ENCODE measurements at places on chromosomes 7 and 10.
A peak's percentile ranks its signal among the peaks of the same experiment; 100 is the strongest.

DNA sequence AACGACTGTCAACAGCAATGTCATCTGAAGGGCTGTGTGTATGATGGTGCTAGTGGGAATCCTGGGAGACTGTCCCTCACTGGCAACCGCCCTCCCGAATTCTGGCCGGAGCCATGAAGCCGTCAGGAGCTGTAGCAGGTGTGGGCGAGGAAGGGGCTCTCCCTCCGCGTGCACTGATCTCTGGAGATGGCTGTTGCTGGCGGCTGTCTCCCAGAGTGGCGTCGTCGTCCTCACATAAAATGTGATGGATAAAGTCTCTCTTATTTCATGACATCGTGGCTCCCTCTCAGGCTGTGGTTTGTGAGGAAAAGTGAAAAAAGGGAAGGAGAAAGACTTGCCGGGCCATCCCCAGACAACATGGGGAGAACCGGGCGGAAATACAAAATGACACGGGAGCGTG, 216.5 kb downstream of the DNAJB6 start:
- DNase-seq = no peak

DNA sequence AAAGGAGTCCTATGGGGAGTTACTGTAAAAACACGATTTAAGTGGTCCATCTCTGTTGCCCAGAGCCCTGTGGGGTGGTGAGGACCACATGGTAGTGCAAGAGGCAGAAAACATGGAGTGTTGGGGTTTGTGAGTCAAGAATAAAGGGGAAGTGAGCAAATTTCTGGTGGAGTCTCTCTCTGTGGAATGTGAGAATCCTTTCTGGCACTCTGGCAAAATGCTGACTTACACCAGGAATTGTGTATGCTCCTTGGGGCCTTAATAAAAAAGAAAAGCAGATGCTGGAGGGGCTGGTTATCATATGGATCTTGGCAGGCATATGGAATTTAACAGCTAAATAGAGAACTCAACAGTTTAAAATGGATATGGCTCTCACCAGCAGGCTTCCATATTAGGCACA, 486.0 kb downstream of the TNS3 start:
- no peak for DNase-seq

DNA sequence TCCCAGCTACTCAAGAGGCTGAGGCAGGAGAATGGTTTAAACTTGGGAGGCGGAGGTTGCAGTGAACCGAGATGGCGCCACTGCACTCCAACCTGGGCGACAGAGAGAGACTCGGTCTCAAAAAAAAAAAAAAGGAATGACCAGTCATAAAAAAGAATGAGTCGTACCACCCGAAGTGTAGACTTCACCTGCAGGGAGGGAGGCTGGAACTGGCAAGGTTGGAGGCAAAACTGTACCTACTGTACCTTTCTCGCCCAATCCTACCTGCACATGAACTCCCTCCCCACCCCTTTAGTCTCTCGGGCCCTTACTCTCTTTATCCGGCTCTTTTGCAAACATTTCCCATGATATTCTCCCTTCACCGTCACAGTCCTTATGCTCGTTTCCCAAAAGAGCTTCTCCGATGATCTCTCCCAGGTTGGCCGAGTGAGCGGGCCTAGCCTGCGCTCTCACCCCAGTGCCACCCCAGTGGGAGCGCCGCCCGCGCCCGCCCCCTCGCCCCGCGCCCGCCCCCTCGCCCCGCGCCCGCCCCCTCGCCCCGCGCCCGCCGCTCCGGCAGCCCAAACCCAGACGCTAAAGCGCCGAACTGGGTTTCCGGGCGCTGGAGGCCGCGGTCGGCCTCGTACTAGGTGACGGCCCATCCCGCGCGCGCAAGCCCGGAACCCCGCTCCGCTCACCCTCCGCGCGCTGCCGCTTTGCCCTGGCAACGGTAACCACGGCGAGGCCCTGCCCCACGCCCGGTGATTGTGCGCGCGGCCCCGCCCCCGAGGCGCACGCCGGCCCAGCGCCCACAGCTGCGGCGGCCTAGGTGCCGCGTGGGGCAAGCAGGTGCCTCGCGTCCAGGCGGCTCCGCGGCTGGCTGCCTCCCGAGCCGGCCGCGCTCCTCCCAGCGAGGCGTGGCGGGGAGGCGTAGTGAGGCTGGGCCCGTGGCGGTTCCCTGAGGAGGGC, at the start of gene SMKR1:
Gene SMKR1, plus strand, starts transcription at position 772 of the 948 bp plus-strand sequence. CDS start 294 bp downstream, outside the sequence.
- DNase-seq = peak; percentile 21

- no peak for DNase-seq
These were observed 66.9 kb downstream of the NXPH1 start for GRCh38 chr7:8500286-8500685.

GRCh38 chr7:142583446-142583845, 165.8 kb upstream of the PRSS1 start:
- peak; percentile 96 for DNase-seq

DNA sequence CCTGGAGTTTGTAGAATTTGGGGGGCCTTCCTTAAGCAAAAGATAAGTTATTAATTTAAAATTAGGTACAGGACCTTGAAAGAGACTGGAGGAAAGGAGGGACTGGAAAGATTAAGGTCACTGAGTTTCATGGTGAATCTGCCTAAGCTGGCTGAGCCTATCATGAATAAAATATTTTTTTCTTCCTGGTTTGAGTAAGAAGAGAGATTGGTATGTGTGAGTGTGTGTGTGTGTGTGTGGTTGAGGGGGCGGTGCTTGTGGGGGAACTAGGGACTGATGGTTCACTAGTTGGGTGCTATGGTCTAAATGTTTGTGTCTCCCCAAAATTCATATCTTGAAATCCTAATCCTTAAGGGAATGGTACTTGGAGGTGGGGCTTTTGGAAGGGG, 142.5 kb upstream of the PRKCQ start:
- DNase-seq = peak; percentile 61

DNA sequence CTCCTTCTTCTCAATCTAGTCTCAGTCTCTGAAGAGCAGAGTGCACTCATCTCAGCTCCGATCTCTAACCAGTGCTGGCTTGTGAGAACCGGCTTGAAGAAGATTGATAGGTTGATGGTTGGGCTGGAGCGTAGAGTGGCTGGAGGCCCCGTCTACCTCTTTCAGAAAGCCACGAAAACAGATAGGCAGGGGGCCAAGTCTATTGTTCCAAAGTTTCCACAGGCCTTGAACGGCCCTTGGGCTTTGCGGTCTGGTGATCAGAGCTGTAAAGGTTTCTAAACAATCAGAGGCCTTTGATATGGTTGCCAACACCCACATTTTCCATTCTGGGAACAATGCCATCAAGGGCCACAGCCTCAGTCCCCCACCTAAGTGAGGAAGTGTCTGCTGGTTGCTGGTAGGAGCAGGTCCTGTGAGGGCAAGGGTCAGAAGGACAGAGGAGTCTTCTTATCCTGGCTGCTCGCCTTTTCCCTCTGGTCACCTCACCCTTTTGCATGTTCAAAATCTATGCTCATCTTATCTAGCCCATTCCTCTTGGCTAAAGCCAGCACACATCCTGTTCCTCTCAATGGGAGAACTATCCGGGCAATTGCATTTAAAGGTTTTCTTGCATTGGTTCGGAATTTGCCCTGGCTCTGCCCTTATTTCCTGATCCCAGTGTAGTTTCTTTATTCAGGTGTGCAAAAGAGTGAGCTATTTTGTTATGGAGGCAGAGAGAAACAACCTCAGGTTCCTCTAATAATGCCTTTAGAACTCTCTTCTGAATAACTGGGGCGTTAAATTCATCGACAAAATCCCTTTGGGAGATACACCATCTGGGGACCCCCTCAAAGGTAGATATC, 70.3 kb upstream of the KMT2E start:
- DNase-seq = peak; percentile 93

GRCh38 chr10:31347705-31348104, 28.7 kb downstream of the ZEB1 start:
- DNase-seq = no peak

- peak; percentile 61 for DNase-seq
These were observed 316.0 kb upstream of the SEMA3C start for GRCh38 chr7:81234896-81235295.

- no peak for DNase-seq
These were observed 2.4 kb upstream of the ADARB2 start for GRCh38 chr10:1739751-1740150.

GRCh38 chr7:90453931-90454330, 15.5 kb upstream of the PTTG1IP2 start:
- no peak for DNase-seq

Measured in renal cortical epithelial cell (primary cell).